Umbilical cord (tissue), 2 donors: ENCODE measurements at places on chromosomes 6 and 20. TPM values are rescaled to one million over a fixed set of nuclear protein-coding genes. Genes with fewer than 3 reads are reported as not detected.
A peak's percentile ranks its signal among the peaks of the same experiment; 100 is the strongest.

Gene RAET1G
- total RNA-seq, result 2.2 TPM

Gene NOTCH4
- total RNA-seq, result 6.7 TPM

Gene SIRPB1
- 4.8 TPM for total RNA-seq

Gene OPRL1
- 2.9 TPM for total RNA-seq

Gene CARMIL1
- 21.7 TPM for total RNA-seq

Gene MCCD1
- not detected for total RNA-seq

Gene NECAB3
- 15.6 TPM for total RNA-seq

DNA sequence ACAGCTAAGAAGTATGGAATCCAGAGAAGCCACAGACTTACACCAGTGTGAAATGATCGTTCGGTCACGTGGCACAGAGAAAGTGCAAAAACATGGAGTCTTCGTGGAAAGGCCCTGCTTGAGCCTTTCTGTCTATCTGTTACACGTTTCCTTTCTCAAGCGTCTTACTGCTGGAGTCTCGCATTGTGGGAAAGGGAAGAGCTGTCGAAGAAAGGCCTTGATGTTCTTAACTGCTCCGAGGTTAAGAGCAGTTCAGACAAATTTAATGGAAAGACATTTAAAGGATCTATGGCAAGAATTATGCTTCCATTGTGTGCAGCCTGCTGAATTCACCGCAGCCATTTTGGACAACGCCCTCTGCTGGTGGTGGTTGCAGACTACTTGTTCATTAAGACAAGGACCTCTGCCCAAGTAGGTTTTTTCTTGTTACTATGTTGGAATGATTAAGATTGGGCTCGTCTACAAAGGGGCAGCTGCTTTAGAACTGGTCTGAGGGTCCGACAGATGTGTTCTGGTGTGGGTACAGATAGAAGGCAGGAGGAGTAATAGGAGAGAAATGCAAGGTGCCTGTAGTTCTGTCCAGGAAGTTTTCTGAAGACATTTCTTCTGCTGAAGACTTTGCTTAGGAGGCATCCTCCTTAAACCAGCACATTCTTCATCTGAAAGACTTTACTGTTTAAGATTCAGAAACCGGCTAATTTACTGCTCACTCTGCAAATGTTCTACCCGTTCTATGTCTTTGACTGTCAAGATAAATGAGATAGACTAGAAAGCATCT lies 24.7 kb upstream of the CCN6 start:
- peak; percentile 40 for DNase-seq

- no peak for DNase-seq
Observed at GRCh38 chr6:18076231-18076630, 46.2 kb downstream of the NHLRC1 start.

DNA sequence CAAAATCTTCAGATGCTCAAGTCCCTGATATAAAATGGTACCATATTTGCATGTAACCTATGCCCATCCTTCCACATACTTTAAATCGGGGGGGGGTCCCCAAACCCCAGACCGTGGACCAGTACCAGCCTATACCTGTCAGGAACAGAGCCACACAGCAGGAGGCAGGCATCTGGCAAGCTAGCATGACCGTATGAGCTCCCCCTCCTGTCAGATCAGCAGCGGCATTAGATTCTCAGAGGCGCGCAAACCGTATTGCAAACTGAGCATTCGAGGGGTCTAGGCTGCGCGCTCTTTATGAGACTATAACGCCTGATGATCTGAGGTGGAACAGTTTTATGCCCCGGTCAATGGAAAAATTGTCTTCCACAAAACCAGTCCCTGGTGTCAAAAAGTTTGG lies 30.7 kb downstream of the FGD2 start:
- DNase-seq, result no peak

- DNase-seq, result no peak
Observed at GRCh38 chr6:74574794-74575193, 631.1 kb downstream of the COL12A1 start.

DNA sequence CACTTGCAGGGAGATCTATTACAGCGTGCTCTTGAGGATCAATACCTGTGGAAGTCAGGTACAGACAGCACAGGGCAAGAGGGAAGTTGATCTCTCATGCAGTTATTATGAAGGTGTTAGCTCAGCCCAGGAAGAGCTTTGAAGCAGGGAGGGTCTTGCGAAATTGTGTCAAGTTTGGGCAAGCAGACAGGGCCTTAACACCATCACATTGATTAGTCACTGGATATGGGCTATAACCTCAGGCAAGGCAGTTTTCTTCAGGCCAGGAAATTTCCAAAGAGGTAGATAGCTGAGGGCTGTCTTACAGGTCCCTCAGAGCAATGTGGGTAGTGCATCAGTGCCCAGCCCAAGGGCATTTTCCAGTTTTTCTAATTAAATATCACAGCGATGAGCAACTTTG lies 643.8 kb downstream of the DHX35 start:
- no peak for DNase-seq

DNA sequence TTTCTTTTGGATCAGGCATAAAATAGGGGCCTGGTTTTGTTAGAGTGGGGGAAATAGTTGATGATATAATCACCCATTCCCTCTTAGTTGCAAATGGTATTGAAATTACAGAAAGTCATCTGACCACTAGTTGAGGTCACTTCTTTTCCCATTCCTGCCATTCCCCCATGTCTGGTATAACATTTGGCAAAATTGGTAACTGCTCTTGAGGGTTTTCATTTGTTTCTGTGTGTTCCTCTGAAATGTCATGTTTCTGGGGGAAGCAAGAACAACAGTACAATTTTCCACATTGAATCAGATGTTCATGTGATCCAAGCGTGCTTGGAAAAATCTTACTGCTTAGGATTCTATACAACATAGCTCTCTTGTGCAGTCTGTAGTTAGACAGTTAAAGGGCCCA lies 7.3 kb downstream of the AIG1 start:
- DNase-seq, result no peak

DNA sequence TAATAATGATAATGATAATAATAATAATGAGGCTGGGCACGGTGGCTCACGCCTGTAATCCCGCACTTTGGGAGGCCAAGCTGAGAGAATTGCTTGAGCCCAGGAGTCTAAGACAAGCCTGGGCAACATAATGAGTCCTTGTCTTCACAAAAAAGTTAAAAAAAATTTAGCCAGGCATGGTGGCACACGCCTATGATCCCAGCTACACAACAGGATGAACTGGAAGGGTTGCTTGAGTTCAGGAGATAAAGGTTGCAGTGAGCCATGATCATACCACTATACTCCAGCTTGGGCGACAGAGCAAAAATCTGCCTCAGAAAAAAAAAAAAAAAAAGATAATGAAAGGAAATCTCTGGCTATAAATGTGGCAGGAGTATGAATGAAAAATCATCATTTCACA lies 213.4 kb downstream of the HIVEP2 start:
- DNase-seq, result no peak

DNA sequence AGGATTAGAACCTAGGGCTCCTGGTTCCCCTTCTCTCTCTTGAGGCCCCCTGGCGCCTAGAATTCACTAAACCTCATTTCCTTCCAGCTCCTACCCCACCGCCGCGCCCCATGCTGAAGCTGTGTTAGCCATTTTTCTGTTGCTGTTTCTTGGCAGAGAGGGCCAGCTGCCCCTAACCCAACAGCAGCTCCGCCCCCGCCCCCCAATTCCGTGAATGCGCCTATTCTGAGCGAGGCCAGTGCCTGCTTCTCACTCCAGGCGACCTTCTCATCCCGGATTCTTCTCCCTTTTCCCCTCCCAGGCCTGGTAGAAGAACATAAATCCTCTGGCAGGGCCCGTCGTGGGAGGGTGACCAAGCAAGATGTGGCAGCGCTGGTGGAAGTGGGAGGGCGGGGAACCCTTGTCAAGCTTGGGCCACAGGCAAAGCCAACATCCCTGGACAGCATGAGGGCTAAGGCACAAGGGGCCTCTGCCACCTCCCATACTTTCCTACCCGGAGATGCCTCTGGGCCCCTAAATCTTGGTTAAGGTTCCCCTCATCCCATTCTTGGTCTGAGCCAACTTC lies 518 bp downstream of the RBPJL start:
- DNase-seq, result no peak

DNA sequence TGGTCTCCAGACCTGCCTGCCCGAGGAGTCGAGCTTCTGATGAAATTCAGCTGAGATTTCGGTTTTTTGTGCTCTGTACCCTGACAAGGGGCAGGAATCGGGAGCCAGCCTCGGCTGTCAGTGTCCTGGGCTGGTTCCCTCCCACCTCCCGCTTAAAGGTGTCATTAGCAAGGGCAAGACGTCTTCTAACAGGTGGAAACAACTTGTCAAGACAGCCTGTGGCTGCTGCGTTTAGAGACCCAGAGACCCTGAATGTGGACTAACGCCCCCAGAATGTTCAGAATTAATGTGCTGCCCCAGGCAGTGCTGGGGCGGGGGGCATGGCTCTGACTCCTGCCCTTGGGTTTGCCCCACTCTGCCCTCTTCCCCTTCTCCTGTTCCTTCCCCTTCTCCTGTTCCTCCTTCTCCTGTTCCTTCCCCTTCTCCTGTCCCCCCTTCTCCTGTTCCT lies 69.7 kb downstream of the PHACTR3 start:
- no peak for DNase-seq

DNA sequence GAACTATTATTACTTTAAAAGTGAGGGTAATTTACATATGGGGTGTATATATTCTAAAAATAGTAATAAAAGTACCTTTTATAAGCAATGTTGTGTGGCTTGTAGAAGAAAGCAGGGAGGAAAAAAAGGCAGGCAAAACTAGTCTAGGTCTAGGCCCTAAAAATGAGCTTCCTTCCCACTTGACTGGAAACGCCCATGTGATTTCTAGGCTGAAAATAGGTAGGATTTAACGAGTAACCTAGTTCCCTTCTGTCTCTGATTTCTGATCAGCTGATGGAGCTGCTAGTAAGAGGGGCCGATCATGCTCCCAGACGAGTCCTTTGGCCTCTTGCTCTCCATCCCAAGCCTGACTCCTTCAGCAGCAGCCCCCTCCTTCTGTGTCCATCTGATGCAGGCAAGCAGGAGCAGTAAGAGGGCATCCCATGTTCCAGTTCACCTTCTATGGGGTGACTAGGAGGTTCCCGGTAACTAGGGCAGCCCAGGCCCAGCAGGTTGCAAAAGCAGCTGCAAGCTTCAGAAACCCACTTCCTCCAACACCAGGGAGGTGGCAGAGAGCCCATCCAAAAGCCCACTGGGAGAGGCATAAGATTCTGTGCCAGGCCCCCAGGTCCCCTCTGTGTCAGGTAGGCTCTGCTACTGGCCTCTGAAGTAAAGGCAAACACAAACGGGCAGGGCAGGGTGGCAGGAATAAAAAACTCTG lies 24.4 kb downstream of the TBC1D20 start:
- DNase-seq, result no peak

- no peak for DNase-seq
Observed at GRCh38 chr6:46279874-46280273, 109.1 kb upstream of the ENPP5 start.

DNA sequence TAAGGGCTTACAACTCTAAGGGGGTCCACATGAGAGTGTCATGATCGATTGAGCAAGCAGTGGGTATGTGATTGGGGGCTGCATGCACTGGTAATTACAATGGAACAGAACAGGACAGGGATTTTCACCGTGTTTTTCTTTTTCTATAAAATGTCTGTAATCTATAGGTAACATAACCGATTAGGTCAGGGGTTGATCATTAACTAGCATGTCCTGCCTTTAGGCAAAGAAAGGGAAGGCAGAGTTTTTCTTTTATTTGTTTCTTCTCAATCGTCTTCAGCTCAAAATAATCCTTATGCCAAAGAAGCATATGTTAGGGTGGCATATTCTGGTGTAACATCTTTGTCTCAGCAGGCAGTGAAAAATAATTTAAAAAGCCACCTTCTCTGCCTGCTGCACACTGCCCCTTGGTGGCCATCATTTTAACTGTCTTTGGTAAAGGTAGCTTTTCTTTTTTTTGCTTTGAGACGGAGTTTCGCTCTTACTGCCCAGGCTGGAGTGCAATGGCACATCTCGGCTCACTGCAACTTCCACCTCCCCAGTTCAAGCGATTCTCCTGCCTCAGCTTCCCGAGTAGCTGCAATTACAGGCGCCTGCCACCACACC lies 9.7 kb upstream of the CEP43 start:
- DNase-seq, result peak; percentile 45

GRCh38 chr6:52115891-52116604 lies 28.6 kb upstream of the PKHD1 start:
- DNase-seq, result no peak

DNA sequence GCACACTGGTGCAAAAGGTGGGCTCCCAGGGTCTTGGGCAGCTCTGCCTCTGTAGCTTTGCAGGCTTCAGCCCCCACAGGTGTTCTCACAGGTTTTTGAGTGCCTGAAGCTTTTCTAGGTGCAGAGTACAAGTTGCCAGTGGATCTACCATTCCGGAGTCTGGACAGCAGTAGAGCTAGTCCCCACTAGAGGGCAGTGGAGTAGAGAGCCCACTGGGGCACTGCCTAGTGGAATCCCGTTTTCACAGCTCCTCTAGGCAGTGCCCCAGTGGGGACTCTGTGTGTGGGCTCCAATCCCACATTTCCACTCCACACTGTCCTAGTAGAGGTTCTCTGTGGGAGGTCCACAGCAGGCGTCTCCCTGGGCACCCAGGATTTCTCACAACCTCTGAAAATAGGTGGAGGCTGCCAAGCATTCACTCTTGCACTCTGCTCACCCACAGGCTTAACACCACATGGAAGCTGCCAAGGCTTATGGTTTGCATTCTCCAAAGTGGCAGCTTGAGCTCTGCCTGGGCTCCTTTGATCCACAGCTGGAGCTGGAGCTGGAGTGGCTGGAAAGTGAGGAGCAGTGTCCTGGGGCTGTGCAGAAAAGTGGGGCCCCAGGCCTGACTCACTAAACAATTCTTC lies 86.3 kb upstream of the PROKR2 start:
- DNase-seq, result no peak

DNA sequence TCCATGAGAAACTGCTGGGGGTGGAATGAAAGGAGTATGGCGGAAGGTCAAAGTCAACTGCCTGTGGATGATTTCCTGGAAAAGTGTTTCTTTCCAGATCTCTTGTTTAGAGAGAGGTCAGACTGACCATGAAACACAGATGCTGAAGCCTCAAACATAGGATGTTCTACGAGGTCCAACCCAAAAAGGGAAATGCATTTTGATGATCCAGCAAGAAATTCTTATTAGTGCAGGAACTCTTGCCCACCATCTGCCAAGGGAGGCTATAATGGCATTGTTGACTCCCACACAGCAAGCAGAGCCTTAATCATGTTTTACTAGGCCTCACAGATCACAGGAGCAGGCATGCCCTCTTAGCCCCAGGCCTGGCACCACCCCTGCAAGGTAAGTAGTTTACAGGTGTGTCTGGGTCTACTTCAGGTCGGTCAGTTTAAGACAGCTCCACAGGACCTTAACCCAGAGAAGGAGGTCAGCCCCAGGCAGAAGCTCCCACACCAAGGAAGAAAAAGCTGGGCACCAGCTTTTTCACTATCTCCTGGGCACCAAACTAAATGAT lies 67.6 kb upstream of the CNKSR3 start:
- no peak for DNase-seq

GRCh38 chr6:56745971-56746370 lies 103.3 kb upstream of the DST start:
- DNase-seq, result no peak
